ENCODE measurements at places on chromosomes 11 and 22. TPM values are rescaled to one million over a fixed set of nuclear protein-coding genes. Genes with fewer than 3 reads are reported as not detected.

DNA sequence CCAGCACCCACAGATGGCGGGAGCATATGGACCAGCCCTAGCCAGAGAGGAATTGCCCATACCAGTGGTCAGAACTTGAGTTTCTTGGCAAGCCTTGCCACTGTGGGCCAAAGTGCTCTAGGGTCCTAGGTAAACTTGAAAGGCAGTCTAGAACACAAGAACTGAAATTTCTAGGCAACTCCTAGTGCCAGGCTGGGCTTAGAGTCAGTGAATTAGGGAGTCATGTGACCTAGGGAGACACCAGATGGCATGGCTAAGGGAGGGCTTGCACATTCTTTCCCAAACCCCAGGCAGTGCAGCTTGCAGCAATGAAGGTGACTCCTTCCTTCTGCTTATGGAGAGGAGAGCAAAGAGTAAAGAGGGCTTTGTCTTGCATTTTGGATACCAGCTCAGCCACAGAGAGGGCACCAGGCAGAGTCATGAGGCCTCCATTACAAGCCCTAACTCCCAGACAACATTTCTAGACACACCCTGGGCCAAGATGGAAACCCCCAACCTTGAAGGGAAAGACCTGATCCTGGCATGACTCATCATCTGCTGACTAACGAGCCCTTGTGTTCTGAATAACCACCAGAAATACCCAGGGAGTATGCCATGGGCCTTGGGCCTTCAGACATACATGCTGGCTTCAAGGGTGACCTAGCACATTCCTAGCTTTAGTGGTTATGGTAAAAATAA, 19.2 kb upstream of the OR56A3 start:
- no peak for DNase-seq

Gene SLC6A5
- 0.05 TPM for total RNA-seq

DNA sequence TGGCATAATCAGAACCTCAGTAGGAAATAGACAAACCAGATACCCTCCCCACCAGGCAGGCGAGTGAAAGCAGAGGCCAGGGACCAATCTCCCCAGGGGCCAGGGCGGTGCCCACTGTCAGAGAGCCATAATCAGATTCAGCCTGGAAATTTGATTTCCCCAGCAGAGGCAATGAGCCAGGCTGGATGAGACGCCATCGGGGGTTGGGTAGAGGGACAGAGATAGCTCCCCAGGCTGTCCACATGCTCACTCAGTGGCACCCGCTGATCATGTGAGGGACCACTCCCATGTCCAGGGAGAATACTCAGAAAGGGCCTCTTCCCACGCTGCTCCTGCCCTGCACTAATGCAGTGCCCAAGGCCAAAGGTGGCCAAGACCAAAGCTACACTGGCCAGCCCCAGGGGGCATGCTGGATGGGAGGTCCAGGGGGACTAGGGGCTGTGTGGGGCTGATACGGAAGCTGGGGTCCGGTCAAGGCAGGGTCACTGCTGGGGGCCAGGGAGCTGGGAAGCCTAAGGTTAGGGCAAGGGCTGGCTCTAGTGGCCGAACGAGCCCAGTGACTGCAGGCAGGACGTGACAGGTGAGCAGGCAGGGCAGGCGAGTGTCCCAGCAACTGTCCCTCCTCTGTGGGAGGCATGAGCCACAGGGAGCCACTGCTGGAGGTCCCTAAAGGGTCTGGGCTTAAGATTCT, 19.8 kb downstream of the ARVCF start:
- DNase-seq = no peak

Gene UBQLN3
- total RNA-seq = not detected

GRCh38 chr11:76838678-76839068, 22.0 kb upstream of the ACER3 start:
- no peak for DNase-seq
